NCI-H1105 (cell line): ENCODE measurements at places on chromosomes 2 and 18.
A peak's percentile ranks its signal among the peaks of the same experiment; 100 is the strongest.

GRCh38 chr2:156329031-156329926 is 3.2 kb downstream of the NR4A2 start:
- DNase-seq: no peak

- peak; percentile 45 for DNase-seq
Measured at GRCh38 chr2:97844311-97844859, 131.0 kb downstream of the ZAP70 start.

DNA sequence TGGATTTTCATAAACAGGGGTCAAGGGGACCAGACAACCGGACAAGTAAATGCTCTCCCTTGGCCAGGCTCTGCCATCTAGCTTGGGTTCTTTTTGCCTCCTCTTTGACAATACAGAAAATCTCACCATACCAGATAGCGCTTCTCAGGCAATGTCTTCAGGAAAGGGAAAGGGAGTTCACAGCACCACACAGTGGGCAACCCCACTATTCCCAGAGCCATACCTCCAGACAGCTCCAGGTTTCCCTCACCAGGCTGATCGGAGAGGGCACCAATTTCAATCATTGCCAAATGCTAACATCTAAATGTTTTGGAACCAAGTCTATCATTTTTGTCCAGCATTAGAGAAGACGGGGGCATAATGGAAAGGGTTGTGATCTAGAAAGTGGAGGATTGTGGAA is 28.1 kb downstream of the CCDC68 start:
- DNase-seq: no peak

DNA sequence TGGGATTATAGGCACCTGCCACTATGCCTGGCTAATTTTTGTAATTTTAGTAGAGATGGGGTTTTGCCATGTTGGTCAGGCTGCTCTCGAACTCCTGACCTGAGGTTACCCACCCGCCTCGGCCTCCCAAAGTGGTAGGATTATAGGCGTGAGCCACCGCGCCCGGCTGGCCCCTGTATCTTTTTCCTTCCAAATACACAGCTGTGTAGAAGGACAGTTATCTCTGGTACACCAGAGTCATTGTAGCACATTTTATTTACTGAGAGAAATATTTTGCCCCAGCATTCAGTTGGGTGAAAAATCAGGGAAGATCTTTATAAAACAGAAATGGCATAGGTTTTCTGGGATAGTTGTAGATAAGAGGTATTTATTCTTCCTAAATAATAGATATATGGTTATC is 23.5 kb upstream of the POLR1B start:
- no peak for DNase-seq

GRCh38 chr2:17756668-17757067 is 2.7 kb downstream of the GEN1 start:
- no peak for DNase-seq

- DNase-seq: no peak
Measured at GRCh38 chr2:196515608-196516007, 123.9 kb upstream of the CCDC150 start.

DNA sequence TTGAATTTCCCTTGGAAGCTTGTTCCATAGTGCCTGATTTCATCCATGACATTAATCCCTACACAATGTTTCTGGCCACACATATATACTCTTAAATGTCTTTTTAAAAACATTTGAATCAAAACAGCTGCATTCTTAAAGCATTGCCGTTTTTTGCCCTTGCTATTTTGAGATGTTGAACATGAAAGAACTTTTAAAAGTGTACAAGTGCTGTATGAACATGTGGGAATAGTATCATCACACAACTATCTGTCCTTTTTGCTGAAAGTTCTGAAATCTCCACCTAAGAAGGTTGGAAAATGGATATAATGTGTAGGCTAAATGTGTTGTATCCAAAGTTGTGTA is 318.7 kb upstream of the UBE2E3 start:
- DNase-seq: no peak

GRCh38 chr2:216574046-216574445 is 59.2 kb upstream of the IGFBP2 start:
- DNase-seq: no peak
